Activated CD4-positive, alpha-beta T cell treated with anti-CD3 and anti-CD28 coated beads, Interleukin-2, amount 50 U/mL, for 48 hours (primary cell): ENCODE measurements at places on chromosomes 1 and 21.
A peak's percentile ranks its signal among the peaks of the same experiment; 100 is the strongest.

DNA sequence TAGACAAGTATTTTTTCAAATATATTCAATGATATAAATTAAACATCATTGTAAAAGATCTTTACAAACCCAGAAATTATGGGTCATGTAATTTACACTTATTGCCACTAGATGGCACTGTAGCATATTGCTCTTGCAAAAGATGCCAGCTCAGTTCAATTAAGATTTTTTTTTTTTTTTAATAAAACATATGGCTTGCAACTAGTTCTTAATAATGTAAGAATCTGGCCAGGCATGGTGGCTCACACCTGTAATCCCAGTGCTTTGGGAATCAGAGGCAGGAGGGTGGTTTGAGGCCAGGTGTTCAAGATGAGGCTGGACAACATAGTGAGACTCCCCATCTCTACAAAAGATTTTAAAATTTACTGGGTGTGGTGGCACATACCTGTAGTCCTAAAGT, 49.4 kb upstream of the DESI2 start:
- DNase-seq = no peak

GRCh38 chr1:113136476-113136875, 63.5 kb downstream of the LRIG2 start:
- no peak for DNase-seq

- DNase-seq = no peak
Observed at GRCh38 chr1:216542263-216542662, 119.0 kb upstream of the USH2A start.

DNA sequence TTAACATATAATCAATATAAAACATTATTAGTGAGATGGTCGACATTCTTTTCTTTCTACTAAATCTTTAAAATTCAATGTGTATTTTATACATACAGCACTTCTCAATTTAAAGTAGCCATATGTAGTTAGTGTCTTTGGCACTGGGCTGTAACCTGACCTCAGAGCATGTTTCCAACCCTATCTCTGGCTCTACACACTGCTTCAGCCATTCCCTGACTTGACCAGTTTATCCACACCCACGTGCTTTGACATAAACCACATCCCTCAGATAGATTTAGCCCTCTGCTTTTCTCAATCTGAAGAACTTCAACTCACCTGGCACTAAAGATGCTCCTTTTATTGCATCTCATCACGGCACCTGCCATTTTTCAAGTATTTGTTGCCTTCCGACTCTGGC, 58.3 kb downstream of the RGS2 start:
- no peak for DNase-seq

GRCh38 chr1:3000214-3000613, 21.1 kb upstream of the ACTRT2 start:
- DNase-seq = no peak

- peak; percentile 39 for DNase-seq
Observed at GRCh38 chr1:186618401-186619170, 61.6 kb downstream of the PTGS2 start.

GRCh38 chr1:94729267-94729666, 90.9 kb upstream of the SLC44A3 start:
- DNase-seq = no peak

GRCh38 chr1:19374926-19375325, 62.8 kb downstream of the SLC66A1 start:
- no peak for DNase-seq

- DNase-seq = no peak
Observed at GRCh38 chr1:215256936-215257679, 174.6 kb downstream of the KCNK2 start.

- no peak for DNase-seq
Observed at GRCh38 chr1:36464605-36465393, 615 bp upstream of the MRPS15 start.
